ENCODE measurements at places on chromosomes 1 and 21. TPM values are rescaled to one million over a fixed set of nuclear protein-coding genes. Genes with fewer than 3 reads are reported as not detected.

Gene IL20
- total RNA-seq = not detected

Gene CLCA1
- not detected for total RNA-seq

Gene AADACL4
- not detected for total RNA-seq

Gene AUNIP
- total RNA-seq = 1.6 TPM

Gene CSF3R
- 3.7 TPM for total RNA-seq

Gene KLHL12
- 15.1 TPM for total RNA-seq

Gene HSD3B2
- total RNA-seq = not detected

Gene CAMTA1
- 38.1 TPM for total RNA-seq

Gene SPRR5
- not detected for total RNA-seq

Gene PEX14
- 7.3 TPM for total RNA-seq

Gene DMRTA2
- total RNA-seq = under 0.01 TPM

Gene CLEC20A
- total RNA-seq = not detected

Gene KRTAP19-3
- total RNA-seq = not detected

Gene LCE2D
- total RNA-seq = not detected

Gene UMODL1
- not detected for total RNA-seq

Gene FCRL4
- total RNA-seq = not detected

Gene ARHGAP29
- total RNA-seq = 39.1 TPM

Gene CELA3B
- not detected for total RNA-seq

Gene ITPKB
- total RNA-seq = 18.8 TPM

Gene NUP210L
- under 0.01 TPM for total RNA-seq

Gene HES4
- 7.3 TPM for total RNA-seq

Gene CD164L2
- total RNA-seq = not detected

Gene PTTG1IP
- total RNA-seq = 98.1 TPM

Gene IL10
- 1.6 TPM for total RNA-seq
